RCC 7860 (cell line): ENCODE measurements at places on chromosomes 13 and 19.

- DNase-seq: no peak
Measured at GRCh38 chr13:111908361-111908760, 158.6 kb upstream of the SOX1 start.

DNA sequence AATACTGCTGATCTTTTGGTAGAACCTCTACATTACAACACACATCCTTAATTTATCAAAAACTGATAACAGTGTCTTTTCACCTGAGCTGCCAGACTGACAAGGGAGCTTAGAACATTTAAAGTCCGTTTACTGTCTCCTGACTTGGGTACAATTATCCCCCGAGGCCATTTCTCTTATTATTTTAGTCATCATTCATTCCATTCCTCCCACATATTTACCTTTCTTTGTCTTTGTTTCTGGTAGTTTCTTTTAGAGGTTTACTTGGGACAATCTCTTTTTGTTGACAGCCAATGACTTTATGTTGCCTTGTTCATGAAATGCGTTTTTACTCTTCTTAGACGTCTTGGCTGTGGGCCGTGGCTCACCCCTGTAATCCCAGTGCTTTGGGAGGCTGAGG is 186.9 kb downstream of the PCCA start:
- DNase-seq: no peak

DNA sequence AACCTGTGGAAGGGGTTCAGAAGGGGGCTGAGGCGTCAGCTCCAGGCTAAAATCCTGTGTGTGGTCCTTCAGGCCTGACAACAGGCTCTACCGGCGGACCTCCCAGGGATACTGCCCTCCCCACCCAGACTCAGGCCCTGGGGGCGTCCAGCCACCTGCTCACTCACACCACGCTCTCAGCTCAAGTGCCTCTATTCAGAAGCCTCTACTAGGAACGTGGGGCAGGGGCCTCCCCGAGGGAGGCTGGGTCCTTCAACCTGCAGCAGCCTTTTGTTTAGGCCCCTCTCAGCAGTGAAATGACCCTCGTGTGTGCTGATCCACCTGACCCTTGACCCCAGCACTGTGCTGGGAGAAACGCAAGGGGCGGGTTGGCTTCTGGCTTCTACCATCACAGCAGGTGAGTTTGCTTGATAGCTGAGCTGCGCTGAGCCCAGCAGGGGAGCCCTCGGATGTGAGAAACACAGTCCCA is 10.6 kb downstream of the PLPP2 start:
- no peak for DNase-seq

DNA sequence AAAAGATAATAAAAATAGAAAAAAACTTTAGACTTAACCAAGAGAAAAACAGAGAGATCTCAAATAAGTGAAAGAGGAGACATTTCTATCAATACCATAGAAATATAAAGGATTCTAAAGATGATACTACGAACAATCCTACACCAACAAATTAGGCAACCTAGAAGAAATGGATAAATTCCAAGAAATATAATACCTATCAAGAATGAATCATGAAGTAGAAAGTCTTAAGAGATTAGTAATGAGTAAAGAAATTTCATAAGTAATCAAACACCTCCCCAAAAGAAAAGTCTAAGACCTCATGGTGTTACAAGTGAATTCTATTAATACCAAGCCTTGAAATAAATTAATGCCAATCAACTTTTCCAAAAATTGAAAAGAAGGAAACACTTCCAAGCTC is 1584.5 kb upstream of the MIR17HG start:
- no peak for DNase-seq

DNA sequence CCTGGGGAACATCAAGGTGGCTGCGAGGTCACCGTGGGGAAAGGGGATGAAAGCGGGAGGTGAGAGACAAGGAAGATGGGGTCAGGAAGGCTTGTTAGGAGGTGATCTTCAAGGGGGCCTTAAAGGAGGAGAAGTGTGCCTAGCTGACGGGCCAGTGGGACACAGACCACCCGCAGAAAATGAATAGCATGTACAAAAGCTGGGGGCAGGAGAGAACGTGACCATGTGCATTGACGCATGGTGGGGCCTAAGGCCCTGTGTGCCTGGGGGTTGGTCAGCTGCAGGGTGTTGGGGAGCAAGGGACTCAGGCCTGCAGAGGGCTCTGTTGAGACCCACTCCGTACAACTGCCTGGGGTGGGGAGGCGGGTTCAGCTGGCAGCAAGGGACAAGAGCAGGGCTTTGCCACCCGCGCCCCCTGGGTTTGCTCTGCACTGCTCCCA is 5.9 kb downstream of the RAB8A start:
- no peak for DNase-seq

DNA sequence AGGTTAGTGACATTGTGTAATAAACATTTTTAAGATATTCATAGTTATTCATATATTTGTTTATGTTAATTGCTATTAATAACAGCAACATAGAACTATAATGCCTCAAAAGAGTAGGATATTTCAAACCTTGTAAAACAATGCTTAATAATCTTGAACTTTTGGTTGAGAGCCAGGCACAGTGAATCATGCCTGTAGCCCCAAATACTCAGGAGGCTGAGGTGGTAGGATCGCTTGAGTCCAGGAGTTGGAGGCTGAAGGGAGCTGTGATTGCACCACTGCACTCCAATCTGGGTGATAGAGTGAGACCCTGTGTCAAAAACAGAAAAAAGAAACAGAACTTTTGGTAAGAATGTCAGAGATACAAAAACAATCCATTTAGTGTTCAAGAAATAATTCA is 213.9 kb upstream of the SLITRK1 start:
- DNase-seq: no peak
